Activated CD8-positive, alpha-beta memory T cell treated with anti-CD3 and anti-CD28 coated beads for 1 hour (primary cell): ENCODE measurements at places on chromosomes 2 and 18.

GRCh38 chr2:138919120-138919747 lies 139.0 kb upstream of the NXPH2 start:
- DNase-seq = no peak

DNA sequence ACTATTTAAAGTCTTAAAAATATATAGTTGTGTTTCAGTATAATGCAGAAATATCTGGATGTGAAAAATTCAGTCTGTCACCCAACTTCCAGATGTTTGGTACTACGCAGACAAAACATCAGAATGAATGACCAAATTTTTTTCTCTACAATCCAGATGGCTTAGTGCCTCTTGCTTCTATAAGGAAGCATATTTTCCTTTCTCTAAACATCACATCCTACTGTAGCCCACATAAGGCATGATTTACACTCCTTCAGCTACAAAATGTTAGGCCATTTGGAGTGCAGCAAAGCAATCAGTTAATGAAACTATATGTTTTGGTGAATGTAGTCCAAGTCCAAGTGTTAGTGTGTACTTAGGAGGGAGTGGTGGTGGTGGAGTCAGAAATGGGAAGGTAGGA lies 162.9 kb upstream of the SIX2 start:
- DNase-seq = no peak

GRCh38 chr2:46175419-46175818 lies 121.8 kb upstream of the EPAS1 start:
- no peak for DNase-seq

DNA sequence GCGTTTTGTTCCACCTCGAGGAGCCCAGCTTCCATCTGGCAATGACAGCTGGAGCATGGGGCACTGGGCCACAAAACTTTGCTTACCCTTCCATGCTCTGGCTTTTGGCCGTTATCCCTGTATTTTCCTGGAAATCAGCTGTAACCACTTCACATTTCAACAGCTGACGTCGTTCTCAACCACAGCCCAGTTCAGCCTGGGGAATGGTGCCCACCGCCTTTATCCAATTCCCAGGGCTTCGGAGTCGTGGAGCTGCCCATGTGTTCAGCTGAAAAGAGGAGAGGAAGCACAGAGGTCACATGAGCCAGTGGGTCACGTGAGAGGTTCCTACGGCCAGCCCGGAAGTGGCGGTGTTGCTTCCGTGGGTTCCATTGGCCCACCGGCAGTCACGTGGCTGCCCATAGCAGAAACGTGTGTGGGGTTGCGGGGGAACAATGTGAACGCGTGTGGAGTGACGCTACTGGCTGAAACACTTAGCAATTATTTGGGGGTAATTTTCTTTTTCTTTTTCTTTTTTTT lies 16.7 kb upstream of the EDAR start:
- no peak for DNase-seq

- DNase-seq = no peak
Measured at GRCh38 chr2:66573416-66573815, 138.5 kb downstream of the MEIS1 start.

GRCh38 chr2:37375741-37376288 lies 31.4 kb downstream of the QPCT start:
- DNase-seq = no peak

GRCh38 chr2:62141142-62141740 lies 54.7 kb upstream of the B3GNT2 start:
- DNase-seq = no peak

DNA sequence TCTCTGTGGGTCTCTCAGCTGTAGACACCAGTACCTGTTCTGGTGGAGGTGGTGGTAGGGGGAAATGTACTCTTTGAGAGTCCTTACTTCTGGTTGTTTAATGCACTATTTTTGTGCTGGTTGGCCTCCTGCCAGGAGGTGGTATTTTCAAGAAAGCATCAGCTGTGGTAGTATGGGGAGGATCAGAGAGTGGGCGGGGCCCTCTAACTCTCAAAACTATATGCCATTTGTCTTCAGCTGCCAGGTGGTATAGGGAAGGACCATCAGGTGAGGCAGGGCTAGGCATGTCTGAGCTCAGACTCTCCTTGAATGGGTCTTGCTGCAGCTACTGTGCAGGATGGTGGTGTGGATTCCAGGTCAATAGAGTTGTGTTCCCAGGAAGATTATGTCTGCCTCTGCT lies 1100.8 kb downstream of the CNTNAP5 start:
- no peak for DNase-seq

DNA sequence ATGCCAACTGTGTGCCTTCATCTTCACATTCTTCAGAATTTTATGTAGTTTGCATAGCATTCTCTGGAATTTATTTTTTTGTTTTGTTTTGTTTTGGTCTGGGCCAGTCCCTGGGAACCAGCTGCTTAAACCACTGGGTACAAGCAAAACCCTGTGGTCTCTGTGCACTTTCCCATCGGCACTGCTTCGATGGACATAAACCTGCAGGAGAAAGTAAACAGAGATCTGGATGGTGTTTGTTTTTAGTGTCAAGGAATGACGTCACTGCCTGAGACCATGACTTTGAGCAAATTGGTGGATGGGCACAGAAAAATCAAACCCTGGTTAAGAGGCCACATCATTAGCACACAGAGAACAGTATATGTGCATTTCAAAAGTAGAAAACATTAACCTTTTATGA lies 64.7 kb upstream of the RASGRP3 start:
- no peak for DNase-seq

DNA sequence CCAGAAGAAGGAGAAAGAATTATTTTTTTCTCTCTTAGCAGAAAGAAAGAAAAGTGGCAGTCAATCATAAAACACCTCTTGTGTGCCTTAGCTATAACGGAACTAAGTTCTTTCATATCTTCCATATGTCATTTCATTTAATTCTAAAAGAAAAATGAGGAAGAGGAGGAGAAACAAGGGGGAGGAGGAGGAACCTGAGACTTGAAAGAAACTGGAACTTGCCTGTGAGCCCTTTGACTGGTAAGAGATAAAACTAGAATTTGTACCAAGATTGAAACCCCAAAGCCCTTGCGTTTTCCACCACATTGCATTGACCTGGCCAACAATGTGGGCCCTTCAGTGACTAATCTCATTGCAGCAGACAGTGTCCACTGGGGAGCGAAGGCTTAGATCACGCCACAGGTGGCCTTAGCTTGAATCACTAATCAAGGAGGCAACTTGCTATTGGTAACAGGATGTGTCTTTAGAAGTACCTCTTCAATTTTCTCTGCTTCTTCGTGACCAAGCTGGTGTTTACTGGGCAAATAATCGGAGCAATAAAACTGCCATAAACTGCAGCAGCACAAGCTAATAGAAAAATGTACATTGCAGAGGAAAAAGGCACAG lies 307.9 kb downstream of the CLIP4 start:
- DNase-seq = no peak

- DNase-seq = no peak
Measured at GRCh38 chr2:96464061-96464460, 41.1 kb downstream of the NEURL3 start.

- no peak for DNase-seq
Measured at GRCh38 chr2:69459936-69460335, 22.7 kb upstream of the NFU1 start.

GRCh38 chr2:95043300-95044093 lies 18.0 kb downstream of the MAL start:
- DNase-seq = no peak

- peak; percentile 73 for DNase-seq
Measured at GRCh38 chr18:79405781-79406575, 10.2 kb downstream of the NFATC1 start.

DNA sequence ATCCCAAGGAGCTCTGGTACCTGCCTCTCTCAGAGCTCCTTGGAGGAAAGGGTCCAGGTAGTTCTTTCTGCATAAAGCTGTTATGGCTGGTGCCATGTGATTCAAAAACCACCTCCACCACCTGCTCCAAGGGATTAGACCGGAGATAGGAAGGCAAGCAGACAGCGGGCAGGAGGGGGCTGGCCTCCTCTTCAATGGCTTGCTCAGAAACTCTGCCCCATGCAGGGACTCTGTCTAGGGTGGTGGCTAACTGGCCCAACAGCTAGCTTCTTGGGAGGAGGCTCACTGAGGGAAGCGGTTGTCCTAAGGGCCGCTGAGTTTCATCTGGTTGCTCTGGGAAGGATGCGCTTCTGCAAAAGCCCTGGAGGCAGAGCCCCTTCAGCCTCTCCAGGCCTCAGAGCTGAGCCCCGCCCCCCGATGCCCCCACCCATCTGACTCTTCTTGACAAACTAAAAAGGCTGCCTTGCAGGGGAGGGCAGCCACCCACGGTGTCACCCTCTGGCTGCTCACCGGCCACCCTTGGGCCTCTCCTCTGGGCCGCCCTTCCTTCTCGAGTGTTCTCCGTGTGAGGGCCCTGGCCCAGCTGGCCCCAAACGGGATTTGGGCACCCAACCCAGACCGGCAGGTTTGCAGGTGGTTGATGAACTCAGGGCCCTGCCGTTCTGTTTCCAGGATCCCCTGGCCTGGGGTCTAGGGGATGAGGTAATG lies 90.2 kb downstream of the MCFD2 start:
- no peak for DNase-seq

- DNase-seq = no peak
Measured at GRCh38 chr18:48328473-48329210, 80.5 kb downstream of the ZBTB7C start.

DNA sequence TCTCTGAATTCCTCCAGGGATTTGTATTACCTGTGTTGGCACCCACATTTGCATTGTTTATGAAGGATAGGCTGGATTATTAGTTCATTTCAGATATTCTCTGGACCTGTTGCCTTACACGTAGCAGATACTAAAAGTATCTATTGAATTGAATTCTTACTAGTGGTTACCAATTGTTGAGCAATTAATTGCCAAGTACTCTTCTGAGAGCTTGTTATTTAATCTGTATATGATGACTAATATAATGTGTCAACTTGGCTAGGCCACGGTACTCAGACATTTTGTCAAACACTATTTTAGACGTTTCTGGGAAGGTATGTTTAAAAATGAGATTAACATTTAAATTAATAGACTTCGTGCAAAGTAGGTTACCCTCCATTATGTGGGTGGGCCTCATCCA lies 2.5 kb upstream of the SPP2 start:
- no peak for DNase-seq

- no peak for DNase-seq
Measured at GRCh38 chr2:208269091-208269490, 3.0 kb downstream of the PIKFYVE start.

- no peak for DNase-seq
Measured at GRCh38 chr18:9740071-9740470, 32.0 kb downstream of the RAB31 start.

- no peak for DNase-seq
Measured at GRCh38 chr2:119264781-119265692, 41.4 kb downstream of the STEAP3 start.

- DNase-seq = no peak
Measured at GRCh38 chr2:173663353-173663752, 301.8 kb downstream of the SP3 start.

DNA sequence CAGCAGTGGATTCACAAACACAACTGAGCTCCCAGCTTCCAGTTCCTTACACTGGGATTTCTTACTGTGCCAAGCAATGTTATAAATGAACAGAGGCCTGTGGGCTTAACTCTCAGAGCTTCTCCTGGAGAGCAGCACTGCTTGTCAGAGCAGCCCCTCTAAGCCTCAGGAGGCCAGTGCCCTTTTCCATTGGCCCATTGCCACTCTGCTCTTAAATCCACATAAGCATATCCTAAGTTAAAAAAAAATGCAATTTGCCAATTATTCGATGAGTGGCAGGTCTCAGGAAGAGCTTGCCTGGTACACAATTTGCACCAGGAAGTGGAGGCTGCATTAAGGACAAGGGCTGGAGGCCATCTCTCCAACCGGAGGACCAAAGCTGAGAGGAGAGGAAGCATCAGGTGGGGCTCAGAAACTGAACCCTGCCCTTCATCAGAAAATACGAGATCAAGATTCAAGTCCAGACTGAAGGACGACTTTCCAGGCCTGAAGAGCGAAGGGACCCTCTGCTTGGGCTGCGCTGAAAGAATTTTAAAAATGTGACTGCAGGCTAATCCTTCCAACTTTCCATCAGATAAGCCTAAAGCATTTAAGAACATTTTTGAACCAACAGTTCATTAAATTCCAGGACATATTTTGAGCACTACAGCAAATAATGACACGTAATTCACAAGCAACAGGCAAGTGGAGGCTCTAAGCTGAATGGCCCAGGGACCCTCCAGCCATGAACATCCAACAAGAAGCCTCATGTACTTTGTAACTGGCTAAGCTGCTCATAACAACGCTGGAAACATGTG lies 28.4 kb upstream of the PXDN start:
- no peak for DNase-seq
